Neuronal stem cell (in vitro differentiated cells): ENCODE measurements at places on chromosomes 2 and 18.

DNA sequence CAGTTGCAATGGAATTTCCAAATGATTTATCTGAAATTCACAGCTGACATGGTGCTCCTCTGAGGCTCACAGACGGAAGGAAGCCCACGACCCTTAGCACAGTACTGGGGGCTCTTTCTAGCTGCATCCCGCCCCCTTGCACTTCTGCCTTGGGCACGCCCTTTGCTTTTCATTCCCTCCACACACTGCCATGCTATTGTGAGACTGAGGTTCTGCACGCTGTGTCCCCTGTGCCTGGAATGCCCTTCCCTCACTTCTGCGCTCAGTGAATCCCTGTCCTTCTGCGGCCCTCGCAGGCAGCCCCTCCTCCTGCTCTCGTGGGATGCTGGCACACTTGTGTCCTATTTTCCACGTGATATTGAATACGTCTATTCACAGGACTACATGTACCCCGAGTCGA, 135.4 kb upstream of the TTC39C start:
- no peak for DNase-seq

DNA sequence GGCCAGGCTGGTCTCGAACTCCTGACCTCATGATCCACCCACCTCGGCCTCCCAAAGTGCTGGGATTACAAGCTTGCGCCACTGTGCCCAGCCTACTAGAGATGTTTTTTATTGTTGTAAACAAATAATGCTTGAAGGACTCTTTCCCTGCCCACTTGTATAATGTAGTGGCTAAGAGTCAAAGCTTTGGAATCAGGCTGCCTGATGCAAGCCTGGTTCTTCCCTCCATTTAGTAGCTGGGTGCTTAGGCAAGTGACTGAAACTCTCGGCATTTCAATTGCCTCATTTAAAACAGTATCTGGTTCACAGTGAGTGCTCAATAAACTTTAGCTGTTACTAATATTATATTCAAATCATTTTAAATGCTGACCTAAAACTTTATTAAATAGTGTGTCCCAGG, 264.0 kb upstream of the FBXO11 start:
- no peak for DNase-seq

GRCh38 chr2:182410120-182410519, 16.7 kb downstream of the PDE1A start:
- DNase-seq: no peak

DNA sequence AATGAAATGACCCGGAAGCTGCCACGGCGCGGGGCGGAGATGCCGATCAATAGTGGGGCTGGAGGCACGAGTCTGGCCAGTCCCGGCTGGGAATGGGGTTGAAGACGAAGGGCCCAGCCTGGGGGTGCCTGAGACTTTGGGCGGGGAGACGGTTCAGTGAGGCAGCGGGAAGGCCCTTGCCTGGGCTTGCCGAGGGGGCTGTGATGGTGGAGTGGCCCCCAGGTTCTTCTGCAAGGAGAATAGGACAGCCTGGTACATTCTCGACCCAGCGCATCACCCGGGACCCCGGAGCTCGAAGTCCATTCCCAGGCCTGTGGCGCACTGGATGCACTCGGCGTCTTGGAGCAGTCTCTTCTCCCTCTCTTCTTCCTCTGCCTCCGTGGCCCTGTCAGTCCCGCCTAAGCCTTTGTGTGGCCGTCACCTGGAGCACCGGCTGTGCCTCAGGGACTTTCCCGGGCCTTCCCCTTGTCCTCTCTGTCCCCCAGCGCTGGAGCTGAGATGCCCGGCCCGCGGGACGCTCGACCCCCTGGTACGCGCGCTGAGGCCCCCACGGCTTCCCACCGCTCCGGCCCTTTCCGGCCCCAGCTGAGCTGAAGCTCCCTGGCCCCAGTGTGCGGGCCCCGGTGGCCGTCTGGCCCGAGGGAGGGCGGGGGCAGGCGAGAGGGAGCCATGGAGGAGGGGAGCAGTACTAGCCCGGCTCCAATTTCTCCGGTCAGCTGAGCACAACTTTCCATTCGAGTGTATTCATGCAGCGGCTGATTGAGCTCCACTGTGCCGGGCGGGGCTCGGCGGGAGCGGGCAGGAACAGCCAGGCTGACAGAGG, 8.0 kb downstream of the SIX3 start:
- peak; percentile 94 for DNase-seq

DNA sequence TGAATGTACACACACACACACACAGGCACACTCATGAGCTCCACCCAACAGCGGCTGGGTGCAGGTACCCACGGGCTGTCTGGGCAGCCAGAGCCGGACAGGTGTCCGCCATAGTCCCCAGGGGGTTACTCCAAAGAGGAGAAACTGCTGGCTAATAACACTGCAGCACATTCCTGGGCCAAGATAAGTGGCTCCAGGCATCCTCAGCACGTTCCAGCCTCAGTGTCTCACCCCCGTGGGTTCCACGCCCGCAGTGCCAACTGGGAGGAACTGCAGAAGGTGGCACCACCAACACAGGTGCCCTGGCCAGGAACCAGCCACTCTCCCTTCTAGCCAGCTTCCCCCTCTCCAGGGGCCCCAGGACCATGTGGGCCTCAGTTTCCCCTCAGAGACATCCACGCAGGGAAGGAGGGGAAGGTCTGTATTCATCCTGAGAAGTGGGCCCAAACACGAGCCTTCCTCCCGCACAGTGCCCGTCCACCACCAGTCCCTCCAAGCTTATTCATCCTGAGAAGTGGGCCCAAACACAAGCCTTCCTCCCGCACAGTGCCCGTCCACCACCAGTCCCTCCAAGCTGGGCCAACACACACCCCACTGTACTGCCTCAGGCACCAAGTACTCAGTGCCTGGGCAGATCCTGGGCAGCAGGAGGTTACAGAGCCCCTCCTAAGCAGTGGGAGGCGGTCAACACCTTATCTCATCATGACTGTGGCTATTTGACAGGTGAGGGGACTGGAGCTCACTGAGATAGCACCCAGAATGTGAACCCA, 47.6 kb downstream of the TNS1 start:
- DNase-seq: no peak
